ENCODE measurements at places on chromosomes 4 and X.
A peak's percentile ranks its signal among the peaks of the same experiment; 100 is the strongest.

DNA sequence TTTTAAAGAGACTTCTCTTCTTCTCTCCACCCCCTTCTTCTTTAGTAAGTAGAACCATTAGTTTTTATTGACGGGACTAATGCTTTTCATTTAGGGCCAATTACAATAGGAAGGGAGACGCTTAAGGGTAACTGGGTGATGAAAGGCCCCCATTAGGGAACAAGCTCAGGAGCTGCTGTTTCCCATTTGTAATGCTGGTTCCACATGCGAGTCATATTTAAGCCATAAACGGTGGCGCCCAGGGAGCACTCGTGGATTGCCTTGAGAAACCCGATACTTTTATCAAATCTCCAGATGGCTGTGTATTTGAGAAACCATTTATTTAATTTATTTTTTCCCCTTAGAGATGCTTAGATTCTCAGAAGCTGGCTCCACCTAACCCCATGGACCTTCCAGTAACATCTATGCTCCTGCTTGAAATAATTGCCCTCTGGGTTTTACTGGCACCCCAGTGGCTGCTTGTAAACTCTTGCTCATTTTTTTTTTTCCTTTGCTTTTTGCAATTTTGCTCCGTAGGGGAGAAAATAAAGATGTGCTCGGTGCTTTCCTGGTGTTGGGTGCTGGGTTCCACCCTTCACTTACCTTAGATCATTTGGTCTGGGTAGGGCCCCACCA lies 124.2 kb upstream of the MSX1 start:
- no peak for DNase-seq
- H3K4me1 ChIP-seq: no peaks in the 10 kb centered on the region
- no peaks in the 10 kb centered on the region for H3K36me3 ChIP-seq
- H3K27ac ChIP-seq: no peak overlapping the region
- H3K4me3 ChIP-seq: no peak overlapping the region
- no peaks in the 10 kb centered on the region for H3K27me3 ChIP-seq

DNA sequence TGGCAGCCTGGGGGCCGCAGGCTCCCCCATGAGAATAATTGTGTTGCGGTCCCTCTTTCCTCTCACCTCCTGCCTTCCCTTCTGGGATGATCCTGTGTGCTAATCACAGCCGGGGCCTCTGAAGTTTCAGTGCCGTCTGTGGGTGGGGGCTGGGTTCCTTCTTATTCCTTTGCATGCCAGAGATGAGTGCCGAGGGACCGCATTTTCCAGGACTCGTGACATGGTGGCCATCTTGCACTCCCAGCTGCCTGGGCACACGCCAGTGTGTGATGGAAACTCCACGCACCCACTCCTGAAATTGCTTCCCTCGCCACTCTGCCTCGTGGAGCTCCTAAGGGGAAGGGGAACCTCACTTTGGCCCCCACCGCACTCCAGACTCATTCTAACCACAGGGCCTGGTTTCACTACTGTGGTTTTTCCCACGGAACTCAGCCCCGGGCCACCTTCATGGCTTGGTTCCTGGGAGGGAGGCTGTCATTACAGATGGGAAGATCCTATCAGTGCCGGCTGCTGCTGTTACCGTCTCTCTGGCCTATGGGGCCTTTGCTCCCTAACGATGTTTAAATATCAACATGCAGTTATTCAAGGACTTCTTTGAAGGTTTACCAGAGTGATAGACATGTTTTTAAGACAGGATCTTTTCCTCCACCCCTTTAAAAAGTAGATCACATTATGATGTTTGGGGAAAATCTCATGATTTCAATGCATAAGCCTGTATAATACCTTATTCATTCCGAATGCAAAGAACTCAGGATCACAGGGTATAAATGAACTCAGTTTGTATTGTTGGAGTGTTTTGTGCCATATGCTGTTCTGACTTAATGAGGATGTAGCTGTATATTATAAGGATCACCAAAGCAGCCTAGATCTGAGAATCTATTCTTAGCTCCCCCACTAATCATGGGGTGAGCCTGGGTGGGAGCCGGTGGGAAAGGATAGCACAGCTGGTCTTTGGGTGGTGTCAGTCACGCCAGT lies 89.6 kb downstream of the SORCS2 start:
- no peak overlapping the region for H3K27ac ChIP-seq
- peaks cover 46% of the 10 kb centered on the region for H3K27me3 ChIP-seq
- DNase-seq: no peak
- no peaks in the 10 kb centered on the region for H3K36me3 ChIP-seq
- peaks cover 27% of the 10 kb centered on the region for H3K4me1 ChIP-seq
- no peak overlapping the region for H3K4me3 ChIP-seq

- peak overlapping the region; percentile 71 for H3K4me3 ChIP-seq
- no peak for DNase-seq
- peak overlapping the region; percentile 66 for H3K27ac ChIP-seq
- peaks cover 4% of the 10 kb centered on the region for H3K4me1 ChIP-seq
- no peaks in the 10 kb centered on the region for H3K36me3 ChIP-seq
- H3K27me3 ChIP-seq: no peaks in the 10 kb centered on the region
Observed at GRCh38 chrX:120244735-120245498, 5.7 kb upstream of the ZBTB33 start.

DNA sequence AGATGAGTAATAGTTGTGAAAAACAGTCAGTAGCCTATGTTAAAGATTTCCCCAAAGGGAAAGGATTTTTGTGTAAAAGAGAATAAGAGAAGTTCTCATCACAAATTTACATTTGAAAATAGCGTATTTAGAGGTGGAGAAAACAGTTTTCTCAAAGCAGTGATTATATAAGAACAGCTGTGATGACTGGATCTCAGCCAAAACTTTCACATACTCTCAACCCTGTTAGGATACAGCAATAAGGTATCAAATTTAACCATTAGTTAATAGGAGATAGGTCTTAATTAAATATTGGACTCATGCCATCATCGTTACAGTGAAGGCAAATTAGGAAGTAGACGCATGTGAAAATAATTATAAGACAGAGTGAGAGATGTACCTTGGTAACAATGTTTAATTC lies 622.7 kb downstream of the PCDH18 start:
- no peak overlapping the region for H3K27ac ChIP-seq
- H3K36me3 ChIP-seq: no peaks in the 10 kb centered on the region
- H3K4me3 ChIP-seq: no peak overlapping the region
- H3K27me3 ChIP-seq: no peaks in the 10 kb centered on the region
- H3K4me1 ChIP-seq: no peaks in the 10 kb centered on the region

DNA sequence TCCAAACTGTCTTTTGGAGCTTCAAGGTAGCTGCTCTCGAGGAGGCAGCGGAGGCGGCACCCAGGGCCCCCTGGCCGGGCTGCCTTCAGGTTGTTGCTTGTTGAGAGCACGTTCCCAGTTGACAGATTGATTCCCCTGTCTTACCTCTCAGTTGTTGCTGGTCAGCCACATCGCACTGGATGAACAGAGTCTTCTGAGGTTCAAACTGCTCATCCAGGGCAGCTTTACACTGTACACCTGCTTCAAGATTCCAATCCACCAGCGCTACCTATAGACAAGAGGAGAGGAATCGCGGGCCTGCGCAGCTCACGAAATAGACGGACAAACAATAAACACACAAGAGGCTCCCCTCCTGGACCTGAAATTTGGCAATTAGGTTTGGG lies 497 bp downstream of the HPGD start:
- H3K27me3 ChIP-seq: peaks cover 3% of the 10 kb centered on the region
- DNase-seq: no peak
- no peak overlapping the region for H3K27ac ChIP-seq
- H3K36me3 ChIP-seq: no peaks in the 10 kb centered on the region
- H3K4me1 ChIP-seq: peaks cover 11% of the 10 kb centered on the region

DNA sequence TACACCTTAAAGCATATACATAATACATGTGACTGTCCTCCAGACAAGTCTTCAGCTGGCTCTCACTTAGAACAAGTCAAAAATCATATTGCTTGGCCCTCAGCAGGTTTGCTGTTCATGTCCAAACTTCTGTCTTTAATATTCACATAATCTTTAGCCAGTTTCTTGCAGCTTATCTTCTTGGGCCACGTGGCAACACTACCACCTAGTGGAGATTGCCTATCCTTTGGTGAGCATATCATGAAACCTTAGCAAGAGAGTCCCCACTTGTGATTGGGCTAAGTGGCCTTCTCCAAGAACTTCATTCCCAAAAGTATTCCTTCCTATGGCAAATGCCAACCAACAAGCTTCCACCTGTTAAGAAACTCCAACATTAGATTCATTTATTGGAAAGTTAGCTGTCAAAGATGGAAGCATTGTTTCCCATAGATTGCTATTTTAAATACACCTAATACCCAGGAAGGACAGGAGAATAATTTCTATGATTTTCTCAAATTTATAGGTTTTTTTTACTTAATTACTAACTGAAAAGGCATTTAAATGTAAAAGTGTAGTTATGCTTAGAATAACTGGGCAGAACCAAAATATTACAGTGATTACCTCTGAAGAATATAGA lies 231.9 kb upstream of the INTU start:
- H3K4me1 ChIP-seq: no peaks in the 10 kb centered on the region
- no peak overlapping the region for H3K4me3 ChIP-seq
- DNase-seq: peak; percentile 28
- no peaks in the 10 kb centered on the region for H3K27me3 ChIP-seq
- no peak overlapping the region for H3K27ac ChIP-seq

DNA sequence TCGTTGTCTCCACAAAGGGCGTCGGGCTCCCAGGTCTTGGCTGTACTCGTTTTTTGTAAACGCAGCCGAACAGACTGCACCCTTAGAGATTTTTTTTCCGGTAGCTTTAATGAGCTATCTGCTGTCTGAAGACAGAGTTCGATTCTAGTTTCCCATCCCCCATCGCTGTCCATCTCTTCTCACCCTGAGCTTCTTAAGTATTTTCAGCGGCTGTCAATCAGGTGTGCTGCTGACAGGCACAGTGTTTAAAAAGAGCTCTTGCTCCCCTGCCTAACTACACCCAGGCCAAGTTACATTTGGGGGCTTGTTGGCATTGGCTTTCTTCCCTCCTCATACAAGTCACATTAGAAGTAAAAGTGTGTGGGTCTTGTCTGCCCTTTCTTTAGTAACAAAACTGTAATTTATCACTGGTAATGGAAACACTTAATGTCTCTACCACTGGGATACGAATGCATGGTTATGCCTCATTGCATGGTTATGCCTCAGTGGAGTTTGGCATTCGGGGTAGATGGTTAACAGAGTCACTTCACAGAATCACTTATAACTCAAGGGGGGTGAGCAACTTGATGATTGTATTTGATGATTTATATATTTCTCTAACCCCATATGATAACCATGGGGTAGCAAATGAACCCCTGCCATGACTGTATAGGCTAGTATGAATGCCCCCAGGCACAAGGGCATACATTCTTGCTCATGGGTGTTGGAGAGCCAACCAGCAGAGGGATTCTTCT lies 1.4 kb upstream of the ARHGAP6 start:
- H3K36me3 ChIP-seq: no peaks in the 10 kb centered on the region
- no peak overlapping the region for H3K27ac ChIP-seq
- no peak for DNase-seq
- H3K4me3 ChIP-seq: no peak overlapping the region

DNA sequence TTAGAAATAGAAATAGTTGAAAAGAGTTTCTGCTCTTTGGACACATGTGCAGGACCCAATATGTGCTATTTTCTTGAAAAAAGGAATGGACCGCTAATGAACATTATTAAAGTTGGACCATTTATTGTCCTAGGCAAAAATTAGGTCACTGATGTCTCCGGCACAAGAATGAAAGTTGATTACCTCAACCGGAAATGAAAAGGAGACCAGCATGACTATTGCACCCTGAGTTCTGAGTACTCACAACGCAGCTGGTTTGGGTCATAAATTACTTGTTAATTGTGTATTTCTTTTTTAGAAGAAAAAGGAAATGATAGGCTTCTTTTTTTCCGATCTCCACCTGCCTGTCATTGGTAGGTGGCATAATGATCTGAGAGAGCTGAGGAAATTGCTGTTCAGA lies 232.7 kb downstream of the ARHGAP24 start:
- no peak overlapping the region for H3K27ac ChIP-seq
- no peaks in the 10 kb centered on the region for H3K27me3 ChIP-seq
- H3K4me1 ChIP-seq: no peaks in the 10 kb centered on the region
- DNase-seq: no peak
- no peak overlapping the region for H3K4me3 ChIP-seq

GRCh38 chr4:174277433-174277832 lies 6.0 kb downstream of the FBXO8 start:
- no peak for DNase-seq
- no peaks in the 10 kb centered on the region for H3K27me3 ChIP-seq
- H3K4me3 ChIP-seq: no peak overlapping the region
- no peaks in the 10 kb centered on the region for H3K36me3 ChIP-seq
- H3K27ac ChIP-seq: no peak overlapping the region

DNA sequence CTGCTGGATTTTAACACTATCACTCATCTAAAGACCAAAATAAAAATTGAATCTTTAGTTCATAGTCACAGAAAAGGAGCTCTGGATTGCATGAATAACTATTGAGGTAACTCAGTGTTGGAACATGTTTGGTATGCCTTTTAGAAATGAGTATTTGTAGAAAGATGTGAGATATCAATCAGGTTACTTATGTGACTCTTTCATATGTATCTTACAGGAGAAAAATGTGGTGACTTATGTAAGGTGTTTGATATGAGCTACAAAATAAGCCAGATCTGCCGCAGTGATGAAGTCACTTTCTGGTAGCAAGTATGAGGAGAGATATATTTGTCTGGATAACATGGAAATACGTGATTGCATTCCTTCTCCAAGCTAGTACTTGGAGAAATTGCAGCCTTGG lies 1653.3 kb upstream of the PCDH7 start:
- no peaks in the 10 kb centered on the region for H3K36me3 ChIP-seq
- no peak overlapping the region for H3K4me3 ChIP-seq
- no peaks in the 10 kb centered on the region for H3K27me3 ChIP-seq
- no peak for DNase-seq
- no peaks in the 10 kb centered on the region for H3K4me1 ChIP-seq

- no peaks in the 10 kb centered on the region for H3K36me3 ChIP-seq
- no peaks in the 10 kb centered on the region for H3K27me3 ChIP-seq
- DNase-seq: no peak
- no peak overlapping the region for H3K4me3 ChIP-seq
- H3K27ac ChIP-seq: no peak overlapping the region
- H3K4me1 ChIP-seq: no peaks in the 10 kb centered on the region
Observed at GRCh38 chr4:119682099-119682498, 53.5 kb upstream of the PDE5A start.

- H3K36me3 ChIP-seq: no peaks in the 10 kb centered on the region
- H3K4me1 ChIP-seq: no peaks in the 10 kb centered on the region
- no peak for DNase-seq
- H3K27ac ChIP-seq: no peak overlapping the region
- H3K4me3 ChIP-seq: no peak overlapping the region
- H3K27me3 ChIP-seq: peaks cover 8% of the 10 kb centered on the region
Observed at GRCh38 chrX:107482046-107482445, 32.6 kb downstream of the FRMPD3 start.

DNA sequence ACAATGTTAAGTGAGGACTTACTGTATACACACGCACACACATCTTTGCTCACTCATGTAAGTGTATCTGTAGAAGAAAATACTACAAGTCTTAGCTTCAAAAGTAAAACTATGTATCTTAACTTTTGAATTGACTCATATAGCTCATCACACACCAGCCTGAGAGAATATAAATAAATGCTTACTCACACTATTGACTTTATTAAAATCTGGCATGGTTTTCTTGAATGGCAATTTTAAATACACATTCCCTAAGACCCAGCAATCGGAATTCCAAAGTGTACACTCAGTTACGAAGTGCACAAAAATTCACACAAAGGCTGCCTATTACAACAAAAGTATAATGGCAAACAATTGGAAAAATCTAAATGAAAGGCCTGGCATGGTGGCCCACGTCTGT lies 2.0 kb downstream of the ERCC6L start:
- H3K27ac ChIP-seq: no peak overlapping the region
- no peaks in the 10 kb centered on the region for H3K36me3 ChIP-seq
- H3K27me3 ChIP-seq: no peaks in the 10 kb centered on the region
- peaks cover 5% of the 10 kb centered on the region for H3K4me1 ChIP-seq
- DNase-seq: no peak

- no peak for DNase-seq
- no peak overlapping the region for H3K27ac ChIP-seq
- H3K4me1 ChIP-seq: peaks cover 13% of the 10 kb centered on the region
- no peaks in the 10 kb centered on the region for H3K27me3 ChIP-seq
- H3K36me3 ChIP-seq: no peaks in the 10 kb centered on the region
Observed at GRCh38 chrX:65586491-65586890, 51.9 kb upstream of the LAS1L start.
